ENCODE measurements at places on chromosomes 13 and 19.
A peak's percentile ranks its signal among the peaks of the same experiment; 100 is the strongest.

DNA sequence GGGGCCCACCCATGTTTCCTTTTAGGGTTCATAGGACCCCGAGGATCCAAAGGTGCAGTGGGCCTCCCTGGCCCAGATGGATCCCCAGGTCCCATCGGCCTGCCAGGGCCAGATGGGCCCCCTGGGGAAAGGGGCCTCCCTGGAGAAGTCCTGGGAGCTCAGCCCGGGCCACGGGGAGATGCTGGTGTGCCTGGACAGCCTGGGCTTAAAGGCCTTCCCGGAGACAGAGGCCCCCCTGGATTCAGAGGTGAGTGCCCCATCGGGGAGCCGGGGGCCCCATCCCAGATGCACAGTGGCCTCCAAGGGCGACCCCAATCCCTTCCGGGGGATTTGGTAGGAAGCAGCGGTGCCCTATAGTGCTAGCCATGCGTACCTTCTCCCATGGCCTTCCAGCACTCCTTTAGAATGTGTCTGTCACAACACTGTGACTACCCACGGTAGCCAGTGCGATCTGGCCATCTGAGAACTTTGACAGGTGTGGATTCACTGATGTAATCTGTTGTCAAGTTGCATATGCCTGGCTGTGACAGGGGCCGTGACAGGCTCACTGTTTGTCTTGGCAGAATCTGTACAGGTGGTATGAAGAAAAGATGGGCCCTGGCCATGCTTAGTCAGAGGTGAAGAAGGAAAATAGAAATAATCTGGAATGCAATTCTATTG lies 88.5 kb downstream of the RAB20 start:
- DNase-seq, result no peak

DNA sequence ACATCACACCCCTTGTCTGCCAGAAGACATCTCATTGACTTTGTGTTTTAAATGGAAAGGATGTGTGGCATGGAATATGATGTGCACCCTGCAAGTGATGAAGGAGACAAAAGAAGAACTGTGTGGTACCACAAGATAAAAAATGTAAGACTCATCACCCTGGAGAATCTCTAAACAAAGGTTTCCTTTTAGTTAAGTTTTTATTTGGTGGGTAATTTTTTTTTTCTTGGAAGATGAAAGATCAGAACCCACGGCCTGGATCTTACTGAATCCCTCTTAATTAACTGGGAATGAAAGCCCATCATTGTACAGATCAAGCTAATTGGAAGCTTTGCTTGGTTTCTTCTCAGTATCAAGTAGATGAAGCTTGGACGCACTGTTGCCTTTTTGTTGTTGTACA lies 129.6 kb downstream of the DCLK1 start:
- no peak for DNase-seq

GRCh38 chr19:10748927-10749434 lies 31.1 kb downstream of the DNM2 start:
- peak; percentile 88 for DNase-seq

- DNase-seq, result no peak
Observed at GRCh38 chr13:37198629-37199028, 93.2 kb upstream of the CSNK1A1L start.

GRCh38 chr19:7888145-7888825 lies at the start of gene LRRC8E:
Gene LRRC8E, plus strand, starts transcription at chr19:7888510. Its CDS starts 7,094 bp downstream, at chr19:7895604.
- DNase-seq, result peak; percentile 85

- DNase-seq, result peak; percentile 89
Observed at GRCh38 chr13:75934889-75935288, 298.8 kb downstream of the LMO7 start.

Measured in kidney tubule cell (primary cell).